D341Med (cell line): ENCODE measurements at places on chromosomes 4 and X.

- DNase-seq = no peak
These were observed 81.5 kb downstream of the PPP3CA start for GRCh38 chr4:101265816-101266172.

- DNase-seq = no peak
These were observed 222.0 kb upstream of the ADAMTS3 start for GRCh38 chr4:72791054-72791453.

GRCh38 chrX:44280116-44280515 is 63.4 kb downstream of the EFHC2 start:
- no peak for DNase-seq

- peak; percentile 46 for DNase-seq
These were observed 675 bp downstream of the PRIMPOL start for GRCh38 chr4:184649971-184650855.

- no peak for DNase-seq
These were observed 102.1 kb downstream of the ANOS1 start for GRCh38 chrX:8629871-8630270.

GRCh38 chr4:184616633-184617551 is 32.4 kb downstream of the CASP3 start:
- DNase-seq = no peak

- no peak for DNase-seq
These were observed 359.4 kb upstream of the FSTL5 start for GRCh38 chr4:162523171-162523570.

DNA sequence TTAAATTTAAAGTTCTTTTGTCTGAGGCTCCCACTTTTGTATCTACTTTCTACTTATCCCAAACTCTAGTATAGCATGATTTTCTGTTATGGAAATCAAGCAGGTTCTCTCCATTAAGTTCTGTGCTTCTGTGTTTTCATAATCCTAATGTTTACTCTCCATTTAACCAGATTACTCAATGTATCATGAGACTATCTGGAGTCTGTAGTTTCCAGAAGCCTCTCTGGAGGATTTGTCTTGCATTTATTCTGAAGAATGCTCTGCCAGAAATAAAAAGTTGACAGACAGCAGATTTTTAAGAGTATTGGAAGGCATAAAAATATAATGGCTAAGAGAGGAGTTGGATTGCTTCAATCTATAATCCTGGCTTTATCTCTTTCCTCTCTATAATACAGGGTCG is 39.2 kb upstream of the PLS3 start:
- no peak for DNase-seq

GRCh38 chr4:140355288-140355687 is 18.2 kb upstream of the SCOC start:
- DNase-seq = no peak
